ENCODE measurements at places on chromosomes 1 and 21. TPM values are rescaled to one million over a fixed set of nuclear protein-coding genes. Genes with fewer than 3 reads are reported as not detected.

GRCh38 chr1:109864047-109864822, 46.4 kb upstream of the CSF1 start:
- H3K27me3 ChIP-seq = no peaks in the 10 kb centered on the region
- DNase-seq = no peak
- no peak overlapping the region for H3K27ac ChIP-seq
- no peaks in the 10 kb centered on the region for H3K4me1 ChIP-seq

Gene OR2L2
- total RNA-seq = not detected

DNA sequence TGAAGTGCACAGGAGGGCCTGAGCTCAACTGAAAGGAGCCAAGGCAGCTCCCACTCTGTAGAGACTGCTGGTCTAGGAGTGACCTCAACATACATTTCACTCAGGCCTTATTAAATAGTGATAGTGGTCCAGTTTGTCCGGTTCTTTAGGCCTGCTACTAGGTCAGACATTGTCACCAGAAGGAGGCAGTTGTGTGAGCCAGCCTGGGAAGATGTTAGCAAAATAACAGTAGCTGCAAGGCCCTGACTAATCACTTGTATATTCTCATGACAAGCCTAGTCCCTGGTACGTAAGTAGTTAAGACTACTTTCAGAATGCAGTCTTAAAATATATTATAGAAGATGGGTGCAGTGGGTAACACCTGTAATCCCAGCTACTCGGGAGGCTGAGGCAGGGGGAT, 264.0 kb upstream of the CAMK1G start:
- H3K4me1 ChIP-seq = no peaks in the 10 kb centered on the region
- H3K27ac ChIP-seq = no peak overlapping the region
- no peak for DNase-seq
- no peaks in the 10 kb centered on the region for H3K36me3 ChIP-seq
- H3K27me3 ChIP-seq = no peaks in the 10 kb centered on the region

- DNase-seq = no peak
- H3K4me3 ChIP-seq = no peak overlapping the region
- H3K4me1 ChIP-seq = no peaks in the 10 kb centered on the region
- no peaks in the 10 kb centered on the region for H3K36me3 ChIP-seq
Measured at GRCh38 chr1:166378805-166379204, 212.0 kb upstream of the FAM78B start.

Gene IL20
- not detected for total RNA-seq

DNA sequence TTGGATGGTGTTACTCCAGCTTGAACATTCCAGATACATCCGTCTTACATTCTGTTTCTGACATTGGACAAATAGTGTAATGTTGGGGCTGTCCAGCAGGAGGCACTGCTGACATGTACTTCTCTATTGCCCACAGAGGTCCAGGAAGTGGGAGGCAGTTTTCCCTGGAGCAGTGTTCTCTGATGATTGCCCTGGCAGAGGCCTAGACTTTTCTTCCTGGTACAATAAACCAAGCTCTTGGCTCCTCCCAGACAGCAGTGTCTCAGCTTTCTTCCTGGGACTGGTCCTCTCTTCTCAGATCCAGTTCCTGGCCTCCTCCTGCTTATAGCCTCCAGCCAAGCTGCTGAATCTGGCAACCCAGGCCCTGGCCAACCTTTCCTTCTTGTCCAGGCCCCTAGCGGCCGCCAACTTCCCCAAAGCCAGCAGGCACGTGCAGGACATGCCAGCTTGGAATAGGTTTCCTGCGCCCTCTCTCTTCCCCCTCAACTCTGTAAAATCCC, 14.9 kb upstream of the IFNLR1 start:
- H3K27ac ChIP-seq = no peak overlapping the region
- H3K4me1 ChIP-seq = no peaks in the 10 kb centered on the region
- no peaks in the 10 kb centered on the region for H3K27me3 ChIP-seq
- peak; percentile 57 for DNase-seq

DNA sequence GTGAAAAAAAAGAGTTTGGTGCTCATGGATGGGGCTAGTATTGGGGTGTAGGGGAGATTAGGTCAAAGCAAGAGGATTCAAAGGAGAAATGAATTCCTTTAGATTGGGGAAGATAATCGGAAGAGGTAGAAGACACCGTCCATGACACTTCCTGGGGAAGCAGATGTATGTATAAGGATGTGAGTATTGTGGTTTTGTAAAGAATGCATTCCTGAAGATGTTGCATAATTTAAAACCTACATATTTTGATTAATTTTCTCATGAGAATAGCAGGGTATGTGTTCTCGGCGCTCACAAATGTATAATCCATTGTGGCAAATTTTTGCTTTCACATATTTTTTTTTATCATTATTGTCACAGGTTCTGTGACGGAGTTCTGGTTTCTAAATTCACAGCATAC, 5.5 kb upstream of the LGALS8 start:
- no peaks in the 10 kb centered on the region for H3K4me1 ChIP-seq
- no peaks in the 10 kb centered on the region for H3K27me3 ChIP-seq
- no peak overlapping the region for H3K4me3 ChIP-seq
- no peak overlapping the region for H3K27ac ChIP-seq
- no peak for DNase-seq

Data from thoracic aorta (tissue), 2 donors.